ENCODE measurements at places on chromosomes 16 and 17.

- DNase-seq, result peak; percentile 91
These were observed at the start of gene MAZ for GRCh38 chr16:29806099-29806579. Gene MAZ, plus strand, starts transcription at chr16:29806529. Its CDS starts 173 bp downstream, at chr16:29806702.

- no peak for DNase-seq
These were observed 1372.6 kb downstream of the CDH11 start for GRCh38 chr16:63749276-63749675.

- no peak for DNase-seq
These were observed 1.4 kb downstream of the CMTM2 start for GRCh38 chr16:66580605-66581209.

DNA sequence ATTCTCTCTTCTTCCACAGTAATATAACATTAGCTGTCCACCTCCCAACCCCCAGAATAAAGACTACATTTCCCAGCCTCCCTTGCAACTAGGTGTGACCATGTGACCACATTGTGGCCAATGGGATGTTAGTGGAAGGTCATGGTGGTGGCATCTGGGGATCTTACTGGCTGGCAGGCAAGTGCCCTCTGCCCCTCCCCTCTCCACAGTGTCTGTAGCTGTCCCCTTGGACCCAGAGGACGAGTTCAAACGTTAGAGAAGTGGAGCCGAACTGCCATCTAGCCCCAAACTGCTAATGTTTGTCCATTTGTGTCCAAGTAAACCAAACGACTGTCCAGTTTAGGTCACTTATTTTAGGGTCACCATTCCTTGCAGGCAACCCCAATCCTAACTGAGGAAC, 26.6 kb upstream of the KCNG4 start:
- peak; percentile 50 for DNase-seq

DNA sequence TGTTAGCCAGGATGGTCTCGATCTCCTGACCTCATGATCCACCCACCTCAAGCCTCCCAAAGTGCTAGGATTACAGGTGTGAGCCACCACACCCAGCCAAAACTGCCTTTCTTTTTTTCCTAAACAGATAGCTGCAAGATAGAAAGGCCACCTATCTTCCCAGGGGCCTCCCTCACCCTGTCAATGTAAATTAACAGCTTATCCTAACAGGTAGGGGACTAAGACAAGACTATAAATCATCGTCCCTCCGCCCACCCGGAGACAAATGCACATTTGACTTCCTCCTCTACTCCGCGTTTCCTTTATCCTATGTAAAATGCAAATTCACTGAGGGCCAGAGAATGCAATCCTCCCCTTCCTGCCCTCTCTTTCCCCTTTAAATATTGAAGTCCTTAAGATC, 71.4 kb downstream of the MARF1 start:
- DNase-seq, result no peak

DNA sequence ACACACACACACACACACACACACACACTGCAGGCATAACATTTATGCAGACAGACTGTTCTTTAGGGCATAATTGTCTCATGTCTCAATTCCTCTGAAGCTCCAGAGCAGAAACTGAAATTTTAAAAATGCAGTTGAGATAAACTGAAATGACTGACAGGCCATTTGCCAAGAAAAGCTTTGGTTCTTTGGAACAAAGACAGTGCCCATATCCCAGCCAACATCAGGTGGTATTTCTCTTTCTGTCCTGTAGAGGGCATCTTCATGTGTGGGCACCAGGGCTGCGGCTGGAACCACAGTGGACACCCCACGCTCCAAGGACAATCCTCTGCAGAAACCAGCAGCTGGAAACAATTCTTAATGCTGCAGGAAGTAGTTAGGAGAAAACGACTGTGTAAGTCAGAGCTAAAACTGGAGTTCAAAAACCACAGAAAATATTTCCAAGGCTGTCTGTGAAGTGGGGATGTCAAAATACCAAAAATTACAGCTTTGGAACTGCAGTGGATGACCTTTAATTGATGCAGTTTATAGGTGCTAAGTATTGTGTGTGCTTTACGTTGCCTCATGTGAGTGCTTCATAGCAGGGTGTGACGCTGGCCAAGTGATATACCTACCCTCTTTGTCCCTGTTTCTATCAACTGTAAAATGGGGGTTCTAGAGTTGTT, 10.6 kb upstream of the MEFV start:
- DNase-seq, result no peak

DNA sequence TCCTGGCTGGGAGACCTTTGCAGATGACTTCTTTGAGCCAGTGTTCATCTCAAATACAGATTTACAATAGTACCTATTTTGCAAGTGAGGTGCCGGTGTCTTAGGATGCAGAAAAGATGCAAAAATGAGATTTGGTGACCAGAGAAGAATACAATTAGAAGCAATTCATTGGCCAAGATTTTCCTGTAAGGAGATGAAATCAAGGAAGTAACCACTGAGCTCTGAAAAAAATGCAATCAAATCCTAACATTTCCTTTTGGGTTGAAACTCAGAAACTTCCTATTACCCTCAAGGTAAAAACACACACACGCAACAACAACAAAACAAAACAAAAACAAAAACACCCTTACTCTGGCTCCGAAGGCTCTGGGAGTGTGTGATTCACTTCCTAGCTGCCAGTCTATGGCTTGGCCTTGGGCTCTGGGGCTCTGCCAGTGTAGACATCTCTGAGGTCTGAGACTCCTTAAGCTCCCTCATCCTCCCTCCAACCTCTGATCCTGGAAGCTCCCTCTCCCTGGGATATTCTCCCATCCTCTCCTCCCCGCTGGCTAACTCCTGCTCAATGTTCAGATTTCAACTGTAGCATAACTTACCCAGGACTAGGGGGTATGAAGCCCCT, 16.8 kb upstream of the MT4 start:
- DNase-seq, result no peak

DNA sequence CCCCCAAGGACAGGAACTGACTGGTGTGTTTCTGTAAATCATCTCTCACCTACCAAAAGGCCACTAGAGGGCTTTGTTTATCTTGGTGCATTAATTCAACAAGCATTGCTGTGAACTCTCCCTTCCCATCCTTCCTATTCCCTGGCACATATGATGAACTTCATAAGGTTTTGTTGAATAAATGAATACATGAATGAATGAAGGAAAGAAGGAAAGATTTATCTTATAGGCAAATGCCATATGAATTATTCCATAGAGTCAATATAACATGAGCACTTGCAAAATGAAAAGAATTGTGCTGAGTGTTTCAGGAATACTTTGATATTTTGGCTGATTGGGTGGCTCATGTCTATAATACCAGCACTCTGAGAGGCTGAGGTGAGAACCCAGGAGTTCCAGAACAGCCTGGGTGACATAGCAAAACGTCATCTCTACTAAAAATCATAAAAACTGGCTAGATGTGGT, 4.3 kb downstream of the SPDYE4 start:
- no peak for DNase-seq

- no peak for DNase-seq
These were observed 32.6 kb upstream of the KIFC3 start for GRCh38 chr16:57834936-57835335.

DNA sequence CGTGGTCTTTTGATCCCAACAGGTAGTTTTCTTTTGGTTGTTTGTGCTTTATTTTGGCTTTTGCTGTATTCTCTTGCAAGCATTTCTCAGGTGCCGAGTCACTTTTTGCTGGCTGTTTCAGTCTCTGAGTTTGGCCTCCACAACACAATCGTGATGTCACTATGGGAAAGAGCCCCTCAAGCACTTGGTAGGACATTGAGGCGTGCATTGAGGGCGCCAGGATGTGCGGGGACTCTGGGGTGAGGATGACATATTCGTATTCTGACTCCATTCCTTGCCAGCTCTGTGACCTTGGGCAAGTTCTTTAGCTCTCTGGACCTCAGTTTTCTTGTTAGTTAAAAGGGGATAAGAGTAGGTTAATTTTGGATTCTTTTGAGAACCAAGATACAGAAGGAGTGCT, 13.0 kb downstream of the KSR1 start:
- DNase-seq, result no peak

DNA sequence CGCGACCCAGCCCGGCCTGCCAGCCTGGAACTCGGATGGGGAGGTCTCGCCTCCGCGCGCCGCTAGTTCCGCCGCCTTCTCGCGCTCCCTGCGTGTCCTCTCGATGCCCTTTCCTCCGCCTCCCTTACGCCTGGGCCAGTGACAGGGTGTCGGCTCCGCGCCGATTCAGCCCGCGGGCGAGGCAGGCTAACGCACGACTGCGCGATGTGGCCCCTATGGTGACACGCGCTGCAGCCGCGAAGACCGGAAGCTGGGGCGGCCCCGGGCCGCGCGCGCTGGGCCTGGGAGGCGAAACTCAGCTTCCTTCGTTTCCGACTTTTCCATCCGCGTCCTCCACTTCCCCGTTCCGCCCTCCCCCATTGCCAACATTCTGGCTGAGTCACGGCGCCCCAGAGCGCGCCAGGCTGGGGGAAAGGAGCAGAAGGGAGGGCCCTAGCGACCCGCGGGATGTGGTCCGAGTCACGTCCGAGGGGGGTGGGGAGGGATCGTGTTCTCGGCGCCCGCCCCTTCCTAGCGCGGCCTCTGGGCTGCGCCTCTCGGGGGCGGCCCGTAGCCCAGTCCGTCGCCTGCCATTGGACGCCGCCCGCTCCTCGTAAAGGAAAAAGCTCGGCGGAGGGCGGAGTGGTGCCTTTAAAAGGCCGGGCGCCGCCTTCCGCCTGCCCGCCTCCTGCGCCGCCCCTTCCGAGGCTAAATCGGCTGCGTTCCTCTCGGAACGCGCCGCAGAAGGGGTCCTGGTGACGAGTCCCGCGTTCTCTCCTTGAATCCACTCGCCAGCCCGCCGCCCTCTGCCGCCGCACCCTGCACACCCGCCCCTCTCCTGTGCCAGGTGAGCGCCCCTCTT, at the start of gene ALDOA:
TSS of gene ALDOA (plus strand) at position 659 of the 841 bp plus-strand sequence. CDS start 1,138 bp downstream, outside the sequence.
- DNase-seq, result peak; percentile 97

DNA sequence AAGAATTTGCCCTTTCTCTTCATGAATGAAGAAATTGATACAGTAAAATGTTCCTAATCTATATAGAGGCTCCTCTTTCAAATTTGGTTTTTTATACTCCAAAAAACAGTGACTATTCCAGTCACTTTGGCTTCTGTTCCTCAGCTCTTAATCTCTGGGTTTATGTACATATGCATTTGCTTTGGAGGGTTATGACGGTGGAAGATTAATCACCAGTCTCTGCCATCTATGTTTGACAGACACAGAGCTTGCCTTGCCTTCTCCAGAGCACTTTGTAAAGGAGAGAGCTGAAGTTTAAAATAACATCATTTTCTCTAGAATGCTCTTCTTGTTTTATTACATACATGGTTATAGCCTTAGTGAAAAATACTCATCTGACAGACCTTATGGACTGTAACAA, 99.3 kb downstream of the NLK start:
- DNase-seq, result no peak

DNA sequence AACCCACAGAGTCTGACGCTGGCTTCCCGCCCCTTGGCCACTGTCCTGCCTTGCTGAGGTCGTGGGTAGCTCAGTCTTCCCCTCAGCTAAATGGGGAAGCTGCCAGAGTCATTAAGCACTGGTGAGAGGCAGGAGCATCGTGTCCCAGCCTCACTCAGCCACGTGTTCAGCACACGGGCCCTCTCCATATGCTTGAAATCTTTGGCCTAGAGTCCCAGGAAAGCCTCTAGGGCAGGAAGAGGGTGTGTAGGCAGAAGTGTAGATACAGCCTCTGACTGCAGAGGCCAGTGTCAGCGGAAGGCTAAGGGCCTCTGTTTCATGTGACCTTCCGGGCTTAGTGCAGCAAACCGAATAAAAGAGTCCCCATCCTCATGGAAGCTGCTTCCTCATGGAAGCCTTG, 4.1 kb downstream of the DHODH start:
- no peak for DNase-seq

GRCh38 chr17:10243883-10244844, 45.8 kb upstream of the GAS7 start:
- DNase-seq, result no peak

- peak; percentile 18 for DNase-seq
These were observed 1418.8 kb downstream of the CDH11 start for GRCh38 chr16:63702981-63703590.

- DNase-seq, result no peak
These were observed 14.5 kb downstream of the MAP2K3 start for GRCh38 chr17:21298983-21299519.

DNA sequence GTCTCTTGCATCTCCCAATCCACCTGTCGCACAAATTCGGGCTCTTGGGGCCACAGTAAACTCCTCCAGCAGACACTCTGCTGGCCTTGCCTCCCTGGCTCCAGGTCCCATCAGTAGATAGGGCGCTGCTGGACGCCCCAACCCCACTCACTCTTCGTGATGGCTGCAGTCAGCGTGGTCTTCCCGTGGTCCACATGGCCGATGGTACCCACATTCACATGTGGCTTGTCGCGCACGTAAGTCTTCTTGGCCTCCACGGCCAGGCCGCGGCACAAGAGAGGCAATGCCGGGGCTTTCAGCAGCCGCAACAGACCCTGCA, 428 bp downstream of the TUFM start:
- DNase-seq, result no peak

DNA sequence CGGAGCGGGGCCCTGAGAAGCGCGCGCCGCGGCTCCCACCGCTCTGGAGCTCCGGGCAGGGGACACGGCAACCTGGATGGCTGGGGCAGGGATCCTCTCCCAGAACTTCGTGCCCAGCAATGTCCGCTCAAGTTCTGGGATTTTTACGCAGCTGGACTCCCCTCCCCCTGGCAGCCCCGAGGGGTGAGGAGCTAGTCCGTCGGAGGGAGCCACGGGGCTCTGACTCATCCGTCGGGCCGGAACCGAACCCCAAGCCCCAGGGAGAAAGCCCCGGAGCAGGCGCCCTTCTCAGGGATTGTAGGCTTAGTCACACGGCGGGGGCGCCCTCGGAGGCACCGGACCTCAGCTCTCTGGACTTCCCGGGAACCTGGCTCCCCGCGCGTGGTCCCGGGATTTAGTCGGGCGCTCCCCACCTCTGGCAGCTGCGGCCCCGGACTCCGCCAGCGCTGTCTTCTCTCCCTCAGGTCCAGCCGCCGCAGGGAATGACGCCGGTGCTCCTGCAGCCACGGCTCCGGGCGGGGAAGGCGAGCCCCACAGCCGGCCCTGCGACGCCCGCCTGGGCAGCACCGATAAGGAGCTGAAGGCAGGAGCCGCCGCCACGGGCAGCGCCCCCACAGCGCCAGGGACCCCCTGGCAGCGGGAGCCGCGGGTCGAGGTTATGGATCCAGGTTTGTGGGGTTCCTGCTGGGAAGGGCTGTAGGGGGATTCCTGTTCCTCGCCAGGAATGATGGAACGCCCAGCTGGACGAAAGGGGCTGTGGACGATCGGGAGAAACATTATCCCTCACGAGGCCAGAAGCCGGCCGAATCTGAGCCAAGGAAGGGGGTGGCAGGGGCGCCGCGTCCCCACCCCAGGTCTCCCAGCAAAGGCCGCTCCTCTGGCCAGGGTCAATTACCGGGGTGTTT, 830 bp downstream of the SPHK1 start:
- no peak for DNase-seq

DNA sequence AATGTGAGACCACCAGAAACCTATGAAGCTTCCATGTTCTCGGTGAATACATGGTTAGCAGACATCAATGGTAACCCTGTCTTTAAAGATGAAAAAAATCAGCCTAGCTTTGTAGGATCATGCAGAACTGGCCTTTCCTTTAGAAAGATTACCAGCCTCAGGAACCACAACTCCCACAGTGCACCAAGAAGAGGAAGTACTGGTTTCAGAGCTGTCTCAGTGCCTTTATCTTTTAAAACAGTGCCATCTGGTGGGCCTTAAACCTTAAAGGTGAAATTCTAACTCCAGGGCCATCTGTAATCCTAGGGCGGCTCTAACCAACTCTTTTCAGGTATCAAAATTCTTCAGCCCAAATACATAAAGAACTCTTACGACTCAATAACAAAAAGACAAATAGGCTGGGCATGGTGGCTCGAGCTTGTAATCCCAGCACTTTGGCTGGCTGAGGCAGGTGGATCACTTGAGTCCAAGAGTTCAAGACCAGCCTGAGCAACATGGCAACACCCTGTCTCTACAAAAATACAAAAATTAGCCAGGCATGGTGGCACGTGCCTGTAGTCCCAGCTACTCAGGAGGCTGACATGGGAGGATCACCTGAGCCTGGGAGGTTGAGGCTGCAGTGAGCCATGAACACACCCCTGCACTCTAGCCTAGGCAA, 5.4 kb downstream of the ATPAF2 start:
- DNase-seq, result peak; percentile 63
